Activated CD4-positive, alpha-beta T cell treated with anti-CD3 and anti-CD28 coated beads, Interleukin-2, Interleukin-4, amounts not matched to agents 100 ng/mL and 50 ng/mL, durations not matched to agents 16 hours and 8 hours (primary cell): ENCODE measurements at places on chromosomes 1 and 21.

DNA sequence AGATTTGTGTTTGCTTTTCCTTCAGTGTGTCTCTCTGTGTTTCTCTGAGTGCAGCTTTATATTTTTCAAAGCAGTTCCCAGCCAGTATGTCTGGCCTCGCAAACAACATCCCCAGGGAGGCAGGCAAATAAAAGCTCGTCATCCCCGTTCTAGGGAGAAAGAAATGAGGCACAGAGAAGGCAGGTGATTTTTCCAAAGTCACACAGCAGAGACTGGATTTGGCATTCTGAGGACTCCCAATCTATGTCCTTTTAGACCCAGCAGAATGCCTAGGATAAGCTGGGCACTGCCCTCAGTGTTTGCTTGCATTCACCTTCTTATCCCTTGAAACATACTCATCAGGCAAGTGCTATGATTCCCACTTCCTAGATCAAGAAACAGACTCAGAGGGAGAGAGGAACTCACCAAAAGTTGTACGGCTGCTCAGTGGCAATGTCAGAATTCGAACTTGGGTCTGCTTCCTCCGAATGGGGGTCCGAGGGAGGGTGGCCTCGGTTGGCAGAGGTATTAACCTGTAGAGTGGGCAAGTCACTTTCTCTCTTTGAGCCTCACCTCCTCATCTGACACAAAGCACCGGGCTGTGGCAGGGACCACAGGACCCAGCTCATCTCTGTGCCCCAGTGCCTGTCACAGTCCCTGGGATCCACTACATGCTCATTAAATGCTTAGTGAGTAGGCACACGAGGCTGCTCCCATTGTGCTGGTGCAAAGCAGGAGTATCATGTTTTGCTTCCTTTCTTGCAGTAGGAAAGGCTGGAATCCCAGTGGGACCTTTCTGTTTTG lies 4.2 kb downstream of the RAP1GAP start:
- no peak for DNase-seq

DNA sequence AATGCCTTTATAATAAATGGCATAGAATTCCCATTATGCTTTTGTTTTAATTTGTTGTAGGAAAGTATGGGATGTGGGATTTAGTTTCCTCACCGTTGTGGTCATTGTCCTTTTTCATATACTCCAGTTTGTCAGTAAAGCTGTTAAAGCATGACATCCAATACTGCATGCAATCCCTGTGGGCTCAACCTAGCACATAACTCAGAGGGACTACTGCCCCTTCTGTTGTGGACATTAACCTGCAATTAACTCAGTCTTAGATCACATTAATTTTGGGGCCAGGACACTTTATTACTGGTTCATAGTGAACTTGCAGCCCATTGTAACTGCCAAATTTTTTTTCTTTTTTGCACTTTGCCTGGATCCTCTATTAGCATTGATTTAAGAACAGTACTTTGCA lies 112.5 kb downstream of the DNM3 start:
- DNase-seq: no peak

- DNase-seq: no peak
Measured at GRCh38 chr21:36700971-36701755, 2.2 kb downstream of the SIM2 start.

- no peak for DNase-seq
Measured at GRCh38 chr1:226362361-226362760, 45.5 kb downstream of the PARP1 start.

DNA sequence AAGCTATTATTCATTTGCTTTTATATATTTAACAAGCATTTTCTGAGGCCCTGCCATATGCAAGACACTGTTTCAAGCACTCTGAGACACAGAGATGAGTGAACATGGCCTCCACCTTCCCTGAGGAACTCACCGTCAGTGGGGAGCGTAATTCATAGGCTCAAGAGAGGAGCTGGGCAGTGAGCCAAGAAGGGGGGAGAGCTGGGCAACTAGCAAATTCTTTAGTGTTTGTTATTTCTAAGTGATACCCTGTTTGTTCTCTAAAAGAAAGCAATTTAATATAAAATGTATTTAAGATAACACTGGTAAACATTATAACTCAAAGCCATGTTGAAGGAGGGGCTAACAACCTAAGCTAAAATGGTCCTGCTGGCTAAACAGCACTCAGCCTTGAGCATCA lies 119.2 kb upstream of the NGF start:
- no peak for DNase-seq

- DNase-seq: no peak
Measured at GRCh38 chr1:4969556-4970129, 315.2 kb downstream of the AJAP1 start.

DNA sequence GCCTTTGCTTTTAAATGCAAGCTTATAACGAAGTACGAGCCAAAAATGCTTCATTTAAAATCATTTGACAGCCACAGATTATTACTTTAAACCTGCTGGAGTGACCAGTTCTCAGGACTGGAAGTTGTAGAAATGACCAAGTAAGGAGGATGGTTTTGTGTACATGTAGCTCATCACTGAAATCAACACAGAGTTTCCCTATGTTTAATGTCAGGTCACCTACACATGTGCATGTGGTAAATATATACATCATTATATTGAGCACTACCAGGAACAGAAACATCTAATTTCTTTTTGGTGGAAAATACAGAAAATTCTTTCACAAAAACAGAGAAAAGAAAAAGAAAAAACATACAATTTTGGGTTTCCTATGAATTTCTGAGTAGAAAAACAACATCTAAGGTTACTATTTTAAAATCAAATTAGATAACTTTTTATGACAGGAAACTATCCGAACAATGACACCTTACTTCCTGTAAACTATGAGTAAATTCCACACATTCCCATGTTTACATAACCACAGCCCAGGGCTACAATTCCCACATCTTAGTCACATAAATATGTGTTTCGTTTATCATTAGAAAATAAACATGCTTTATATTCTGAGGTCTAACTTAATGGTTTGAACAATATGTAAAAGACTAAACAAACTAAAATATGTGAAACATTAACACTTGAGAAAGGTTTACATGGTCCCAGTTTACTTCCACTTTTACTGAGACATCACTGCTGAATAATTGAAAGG lies 73.6 kb downstream of the ZNF281 start:
- DNase-seq: no peak

- DNase-seq: no peak
Measured at GRCh38 chr1:246138781-246139180, 368.3 kb downstream of the SMYD3 start.

- DNase-seq: no peak
Measured at GRCh38 chr1:68331117-68331865, 99.0 kb upstream of the WLS start.

DNA sequence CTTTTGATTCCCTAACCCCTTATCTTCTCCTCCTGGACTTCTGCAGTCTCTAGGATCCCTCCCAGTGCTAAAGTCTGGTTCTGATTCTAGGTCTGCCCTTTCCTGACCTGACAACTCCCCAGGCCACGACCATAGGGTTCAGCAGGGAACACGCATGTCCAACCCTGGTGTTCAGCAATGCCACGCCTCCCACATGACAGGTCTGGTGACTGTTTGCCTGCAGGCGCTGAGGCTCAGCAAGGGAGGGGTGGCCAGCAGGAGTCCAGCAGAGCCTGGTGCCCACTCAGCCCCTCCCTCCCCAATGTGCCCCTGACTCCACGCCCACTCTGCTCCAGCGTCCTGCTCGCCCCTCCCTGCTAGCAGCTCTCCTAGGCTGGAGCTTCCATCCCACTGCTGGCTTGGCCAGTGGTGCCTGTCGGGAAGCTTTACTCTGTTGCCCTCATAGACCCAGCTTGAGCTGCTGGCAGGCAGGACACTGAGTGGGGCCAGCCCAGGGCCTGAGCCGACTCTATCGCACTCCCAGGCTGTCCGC lies 17.3 kb downstream of the SLC9A1 start:
- DNase-seq: no peak
